ENCODE measurements at places on chromosomes 2 and 18. TPM values are rescaled to one million over a fixed set of nuclear protein-coding genes. Genes with fewer than 3 reads are reported as not detected.

Gene SPR
- polyA plus RNA-seq = 22.0 TPM

Gene MAP3K19
- polyA plus RNA-seq = not detected

- H3K27ac ChIP-seq = no peak overlapping the region
- H3K4me3 ChIP-seq = no peak overlapping the region
- DNase-seq = no peak
- no peaks in the 10 kb centered on the region for H3K27me3 ChIP-seq
- H3K36me3 ChIP-seq = no peaks in the 10 kb centered on the region
- H3K4me1 ChIP-seq = no peaks in the 10 kb centered on the region
Measured at GRCh38 chr2:37506407-37507050, 162.1 kb downstream of the QPCT start.

GRCh38 chr18:45527891-45528290, 87.4 kb upstream of the SLC14A2 start:
- H3K36me3 ChIP-seq = no peaks in the 10 kb centered on the region
- no peaks in the 10 kb centered on the region for H3K27me3 ChIP-seq
- H3K4me1 ChIP-seq = no peaks in the 10 kb centered on the region
- DNase-seq = no peak
- H3K4me3 ChIP-seq = no peak overlapping the region

DNA sequence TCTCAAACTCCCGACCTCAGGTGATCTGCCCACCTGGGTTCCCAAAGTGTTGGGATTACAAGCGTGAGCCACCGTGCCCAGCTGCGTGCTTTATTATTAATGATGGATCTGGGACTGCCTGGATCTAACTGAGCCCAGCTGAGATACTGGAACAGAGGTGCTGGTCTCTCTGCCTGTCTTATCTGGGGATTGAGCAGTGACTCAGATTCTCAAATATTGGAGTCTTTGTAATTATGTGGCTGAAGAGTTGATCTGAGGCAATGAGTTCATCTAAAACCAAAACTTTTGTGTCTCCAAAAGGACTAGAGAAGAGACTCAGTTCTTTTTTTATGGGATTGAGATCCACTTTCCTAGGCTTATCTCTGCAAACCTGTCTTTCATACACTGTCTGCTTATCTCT, 16.3 kb downstream of the PLEKHB2 start:
- no peak for DNase-seq
- no peaks in the 10 kb centered on the region for H3K27me3 ChIP-seq
- no peak overlapping the region for H3K27ac ChIP-seq
- no peak overlapping the region for H3K4me3 ChIP-seq

DNA sequence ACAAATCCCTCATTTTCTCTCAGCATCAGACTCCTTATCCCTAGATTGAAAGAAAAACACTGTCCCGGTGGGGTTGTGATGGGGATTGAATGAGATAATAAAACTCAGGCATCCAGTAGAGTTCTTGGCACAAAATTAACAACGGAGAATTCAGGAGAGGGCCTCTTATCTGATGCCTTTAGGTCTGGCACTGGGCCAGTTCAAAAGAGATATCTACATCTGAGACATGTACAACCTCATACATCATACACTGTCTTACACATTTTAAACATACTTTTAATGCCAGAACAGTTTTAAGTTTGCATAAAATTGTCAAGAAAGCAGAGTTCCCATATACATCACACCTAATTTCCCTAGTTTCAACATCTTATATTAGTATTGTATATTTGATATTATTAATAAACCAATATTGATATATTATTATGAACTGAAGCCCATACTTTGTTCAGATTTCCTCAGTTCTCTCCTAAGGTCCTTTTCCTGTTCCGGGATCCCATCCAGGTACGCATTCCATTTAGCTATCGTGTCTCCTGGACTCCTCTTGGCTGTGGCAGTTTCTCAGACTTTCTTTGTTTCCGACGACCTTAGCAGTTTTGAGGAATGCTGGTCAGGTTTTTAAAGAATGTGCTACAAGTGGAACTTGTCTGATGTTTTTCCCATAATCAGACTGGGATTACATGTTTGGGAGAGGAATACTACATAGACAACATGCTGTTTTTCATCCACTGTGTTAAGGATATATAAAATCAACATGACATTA, 27.8 kb downstream of the NXPH2 start:
- no peaks in the 10 kb centered on the region for H3K4me1 ChIP-seq
- H3K36me3 ChIP-seq = no peaks in the 10 kb centered on the region
- DNase-seq = no peak
- no peaks in the 10 kb centered on the region for H3K27me3 ChIP-seq
- H3K27ac ChIP-seq = no peak overlapping the region

DNA sequence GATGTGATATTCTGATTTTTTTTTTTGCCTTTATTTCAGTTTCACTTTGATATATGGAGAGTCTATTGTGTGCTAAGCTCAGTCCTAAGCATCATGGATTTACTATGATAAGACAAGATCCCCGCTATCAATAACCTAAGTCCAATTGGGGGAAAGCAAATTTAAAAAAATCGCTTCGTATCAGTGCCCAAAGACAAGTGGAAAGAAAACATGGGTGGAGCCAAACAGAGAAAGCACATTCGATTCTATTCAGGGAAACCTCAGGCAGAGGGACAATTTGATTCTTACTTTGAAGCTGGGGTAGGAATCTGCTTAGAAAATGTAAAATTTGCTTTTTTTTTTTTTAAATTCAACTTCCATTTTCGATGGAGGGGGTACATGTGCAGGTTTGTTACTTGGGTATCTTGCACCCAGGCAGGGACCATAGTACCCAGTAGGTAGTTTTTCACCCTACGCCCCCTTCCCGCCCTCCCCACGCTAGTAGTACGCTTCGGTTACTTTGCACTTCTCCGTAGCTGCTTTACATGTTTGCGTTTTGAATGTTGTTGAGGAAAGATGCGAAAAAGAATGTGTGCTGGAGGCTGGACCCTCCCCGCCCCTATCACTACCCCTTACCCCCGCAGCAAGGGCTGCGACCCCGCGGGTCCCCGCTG, 12.4 kb downstream of the KIF5C start:
- peaks cover 35% of the 10 kb centered on the region for H3K27me3 ChIP-seq
- no peaks in the 10 kb centered on the region for H3K36me3 ChIP-seq
- peak; percentile 13 for DNase-seq

GRCh38 chr2:150327564-150328489, 159.6 kb downstream of the RND3 start:
- no peaks in the 10 kb centered on the region for H3K27me3 ChIP-seq
- H3K4me1 ChIP-seq = no peaks in the 10 kb centered on the region
- H3K36me3 ChIP-seq = no peaks in the 10 kb centered on the region
- no peak overlapping the region for H3K27ac ChIP-seq
- DNase-seq = no peak
- H3K4me3 ChIP-seq = no peak overlapping the region

DNA sequence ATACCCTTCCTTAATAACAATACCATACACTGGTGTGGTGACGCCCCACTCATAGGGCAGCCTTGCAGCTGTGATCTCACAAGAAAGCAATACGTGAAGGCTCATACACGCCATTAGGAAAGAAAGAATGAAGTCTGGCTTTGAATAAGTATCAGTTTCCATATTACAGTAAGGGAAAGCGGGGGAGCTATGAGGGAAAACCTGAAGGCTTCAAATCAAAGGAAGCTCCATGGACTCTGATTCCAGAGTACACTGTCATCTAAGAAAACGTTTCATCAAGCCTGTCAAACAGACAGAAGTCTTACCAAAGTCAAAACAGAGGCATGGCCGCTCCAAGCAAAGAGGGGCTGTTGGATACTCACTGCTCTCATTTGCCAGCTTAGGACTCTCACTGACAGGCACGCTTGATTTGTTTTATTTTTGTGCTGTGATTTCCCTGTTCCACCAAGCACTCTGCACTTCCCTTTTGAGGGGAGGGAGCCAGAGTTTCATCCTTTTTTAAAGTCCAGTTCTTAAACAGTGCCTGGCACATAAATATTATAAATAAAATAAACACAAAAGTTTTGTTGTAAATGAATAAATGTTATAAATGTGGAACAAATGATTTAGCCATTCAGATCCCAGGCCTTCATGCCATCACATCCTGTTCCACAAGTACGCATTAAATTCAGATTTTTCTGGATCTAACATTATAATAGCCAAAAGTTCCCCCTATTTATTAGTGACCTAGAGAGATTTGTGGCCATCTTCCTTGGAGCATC, 221.2 kb downstream of the PIEZO2 start:
- no peaks in the 10 kb centered on the region for H3K36me3 ChIP-seq
- no peak overlapping the region for H3K4me3 ChIP-seq
- H3K27ac ChIP-seq = peak overlapping the region; percentile 93
- no peaks in the 10 kb centered on the region for H3K27me3 ChIP-seq
- peaks cover 47% of the 10 kb centered on the region for H3K4me1 ChIP-seq

Measured in endothelial cell of umbilical vein (primary cell).